NCI-H1930 (cell line): ENCODE measurements at places on chromosomes 5 and 9.

GRCh38 chr5:145510324-145510723 lies 324.8 kb downstream of the PRELID2 start:
- no peak for DNase-seq

- no peak for DNase-seq
Observed at GRCh38 chr9:123113185-123113584, 79.7 kb downstream of the GPR21 start.

DNA sequence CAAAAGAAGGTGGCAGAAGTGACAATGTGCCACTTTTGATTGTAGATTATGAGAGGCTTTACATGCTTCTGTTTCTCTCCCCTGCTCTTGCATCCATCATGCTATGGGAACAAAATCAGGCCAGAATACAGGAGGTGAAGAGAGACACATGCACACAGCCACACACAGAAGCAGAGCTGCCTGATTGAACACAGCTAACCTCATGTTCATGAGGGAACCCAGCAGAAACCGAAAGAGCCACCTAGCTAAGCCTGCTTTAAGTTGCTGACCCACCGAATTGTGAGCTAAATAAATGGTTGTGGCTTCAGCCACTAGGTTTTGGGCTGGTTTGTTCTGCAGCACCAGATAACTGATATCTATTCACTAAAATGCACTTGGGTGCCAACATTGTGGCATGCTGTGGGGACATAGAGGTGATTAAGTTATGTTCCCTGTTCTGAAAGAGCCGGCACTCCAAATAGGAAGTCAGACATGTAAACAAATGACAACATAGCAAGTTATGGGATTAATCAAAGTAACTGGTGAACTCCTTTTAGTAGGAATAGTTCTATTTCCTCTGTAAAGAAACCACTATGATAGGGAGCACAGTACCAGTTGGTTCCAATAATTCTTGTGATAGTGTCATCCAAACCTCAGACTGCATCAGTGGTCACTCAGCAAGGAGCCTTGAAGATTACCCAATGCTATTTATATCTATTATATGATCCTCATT lies 93.6 kb upstream of the TNC start:
- no peak for DNase-seq

- DNase-seq: no peak
Observed at GRCh38 chr5:124764585-124764984, 18.1 kb upstream of the ZNF608 start.

DNA sequence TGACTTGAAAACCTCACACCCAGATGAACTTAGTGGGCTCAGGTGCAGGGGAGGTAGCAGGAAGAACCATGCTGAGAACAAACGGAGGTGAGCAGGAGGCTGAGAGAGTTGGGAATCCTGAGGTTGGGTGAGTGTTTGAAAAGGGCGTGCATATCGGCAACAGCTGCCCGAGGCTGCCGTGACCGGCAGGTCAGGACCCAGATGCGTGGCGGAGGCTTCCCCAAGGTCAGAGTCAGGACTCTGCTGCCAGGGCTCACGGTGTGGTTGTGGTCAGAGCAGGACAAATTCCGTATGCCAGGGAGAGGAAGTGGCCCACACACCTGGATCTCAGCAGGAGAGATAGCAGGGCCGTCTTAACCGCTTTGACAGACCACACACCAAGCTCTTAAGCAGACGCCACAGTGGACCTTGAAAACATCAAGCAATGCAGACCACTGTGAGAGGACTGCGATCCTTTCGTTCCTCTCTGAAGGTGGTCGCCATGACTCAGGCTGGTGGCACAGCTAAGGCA lies 43.1 kb downstream of the ADAMTS16 start:
- DNase-seq: no peak

DNA sequence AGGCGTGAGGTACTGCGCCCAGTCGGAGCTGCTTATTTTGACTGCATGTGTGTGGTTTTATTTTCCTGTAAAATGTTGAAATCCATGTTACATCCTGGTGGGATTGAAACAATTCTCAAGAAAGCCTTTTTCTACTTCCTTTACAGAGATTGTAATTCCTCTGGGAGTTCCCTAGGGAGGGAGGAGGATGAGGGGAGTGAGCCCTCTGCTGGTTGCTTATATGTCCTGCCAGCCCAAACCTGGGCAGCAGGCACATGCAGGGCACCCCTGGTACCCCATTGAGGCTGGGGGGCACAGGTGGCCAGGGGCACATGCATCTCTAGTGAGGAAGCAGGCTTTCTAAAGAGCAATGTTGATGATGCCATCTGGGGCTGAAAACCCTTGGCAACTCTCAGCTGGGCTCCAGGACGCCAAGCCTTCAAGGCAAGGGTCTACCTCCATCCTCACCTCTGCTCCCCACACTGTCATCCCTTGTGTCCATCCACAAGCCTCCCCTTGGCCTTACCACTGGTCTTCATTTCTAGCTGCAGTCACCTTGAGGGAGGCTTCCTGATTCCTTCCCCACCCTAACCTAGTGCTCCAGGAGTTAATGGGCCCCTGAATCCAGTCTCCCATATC lies 84.7 kb upstream of the TNFSF8 start:
- DNase-seq: no peak

- no peak for DNase-seq
Observed at GRCh38 chr5:41312478-41313060, 99.2 kb upstream of the C6 start.

- no peak for DNase-seq
Observed at GRCh38 chr5:165304193-165304827, 1798.9 kb downstream of the MAT2B start.

GRCh38 chr5:329768-330167 lies 8.3 kb downstream of the AHRR start:
- DNase-seq: no peak

- DNase-seq: no peak
Observed at GRCh38 chr5:3564827-3565518, 30.7 kb upstream of the IRX1 start.

DNA sequence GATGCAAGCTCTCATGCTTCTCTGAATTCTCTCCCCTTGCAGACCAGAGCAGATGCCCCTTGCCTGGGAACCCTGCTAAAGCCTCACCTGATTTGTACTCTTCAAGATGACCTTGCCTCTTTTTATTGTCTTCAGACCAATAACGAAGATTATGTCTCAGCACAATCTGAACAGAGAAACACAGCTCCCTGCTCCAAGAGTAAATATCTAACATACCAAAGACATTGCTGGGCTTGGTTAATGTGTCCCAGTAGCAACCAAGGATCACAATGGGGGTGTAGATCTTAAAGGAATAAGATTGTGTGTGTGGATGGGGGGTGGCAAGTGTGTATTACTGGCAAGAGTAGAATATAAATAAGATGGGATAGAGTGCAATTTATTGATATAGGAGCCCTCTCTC lies 67.6 kb upstream of the LHFPL2 start:
- no peak for DNase-seq

DNA sequence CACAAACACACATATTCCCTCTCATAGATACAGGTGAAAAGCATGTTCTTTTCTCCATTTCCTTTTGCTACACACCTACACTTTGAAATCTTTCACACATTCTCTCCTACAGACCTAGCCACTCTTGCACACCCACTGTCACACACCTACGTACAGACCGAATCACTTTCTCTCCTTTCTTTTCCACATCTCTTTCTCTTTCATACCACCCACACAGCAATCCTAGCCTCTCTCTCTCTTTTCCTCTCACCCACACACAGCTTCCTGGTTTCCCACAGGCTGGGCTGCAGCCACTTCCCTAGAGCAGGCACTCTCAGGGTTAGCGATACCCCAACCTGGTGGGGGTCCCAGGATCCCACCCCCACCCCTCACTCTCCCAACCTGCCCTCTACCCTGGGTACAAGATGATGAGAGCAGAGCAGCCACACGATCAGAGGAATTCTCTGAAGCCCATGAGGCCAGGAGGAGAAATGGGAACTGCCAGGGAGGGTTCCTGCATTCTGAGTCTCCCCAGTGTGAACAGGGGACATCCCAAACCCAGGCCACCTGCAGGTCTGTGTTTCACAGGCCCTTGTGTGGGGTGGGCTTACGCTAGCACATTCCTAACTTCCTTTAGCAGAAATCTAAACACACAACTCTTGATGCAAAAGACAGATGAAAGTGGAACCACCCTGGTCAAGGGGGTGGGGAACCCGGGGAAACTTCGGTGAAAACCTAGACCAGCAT lies 17.1 kb upstream of the SYNPO start:
- DNase-seq: no peak

- DNase-seq: no peak
Observed at GRCh38 chr5:31854181-31855133, 215.5 kb downstream of the PDZD2 start.

DNA sequence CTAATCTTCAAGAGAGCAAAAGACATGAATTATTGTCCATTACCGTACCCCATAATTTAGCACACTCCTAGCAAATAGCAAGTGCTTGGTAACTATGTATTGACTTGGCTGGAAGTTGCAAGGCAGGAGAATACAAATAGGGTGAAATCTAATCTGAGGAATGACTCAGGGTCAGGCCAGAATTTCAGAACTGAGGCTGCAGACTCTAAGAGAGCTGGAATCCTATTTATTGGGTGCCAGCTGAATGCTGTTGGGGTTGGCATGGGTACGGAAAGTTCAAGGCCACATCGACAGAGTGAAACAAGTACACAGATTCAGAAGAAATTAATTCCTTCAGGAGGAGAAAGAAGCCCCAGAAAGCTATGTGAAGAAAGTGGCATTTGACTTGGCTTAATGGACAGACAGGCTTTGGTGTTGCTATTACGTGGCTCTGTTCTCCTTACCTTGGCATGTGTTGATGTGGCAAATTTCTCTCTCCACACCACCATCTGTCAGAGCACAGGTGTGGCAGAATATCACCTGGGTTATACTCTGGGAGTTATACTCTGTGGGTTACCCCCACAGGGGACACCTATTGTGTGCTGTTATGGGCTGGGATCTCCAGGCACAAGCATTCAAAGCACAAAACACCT lies 20.9 kb upstream of the ASTN2 start:
- DNase-seq: no peak

- DNase-seq: no peak
Observed at GRCh38 chr5:157888814-157889532, 30.0 kb upstream of the CLINT1 start.

- no peak for DNase-seq
Observed at GRCh38 chr5:22223079-22223478, 630.1 kb downstream of the CDH12 start.

DNA sequence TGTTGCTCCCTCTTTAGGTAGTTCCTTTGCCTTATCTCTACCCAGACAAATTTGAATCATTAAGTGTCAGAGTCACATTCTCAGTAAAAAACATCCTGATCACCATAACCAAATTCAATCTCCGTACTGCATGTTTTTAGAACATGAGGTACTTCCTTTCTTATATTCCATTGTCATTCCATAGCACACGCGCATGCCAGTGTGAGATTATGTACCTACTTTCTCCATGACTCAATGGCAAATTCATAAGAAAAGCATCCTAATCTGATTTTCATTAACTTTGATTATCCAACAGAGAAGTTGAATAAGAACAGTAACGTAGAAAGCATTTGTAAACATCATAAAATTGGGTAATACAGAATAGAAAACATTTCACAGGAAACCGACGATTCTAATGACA lies 1118.6 kb upstream of the CDH9 start:
- DNase-seq: no peak

GRCh38 chr9:110173322-110173642 lies 34.7 kb downstream of the C9orf152 start:
- DNase-seq: no peak

GRCh38 chr5:71475788-71476384 lies 20.4 kb downstream of the BDP1 start:
- DNase-seq: no peak

- DNase-seq: no peak
Observed at GRCh38 chr5:128284236-128284635, 200.7 kb downstream of the SLC12A2 start.

DNA sequence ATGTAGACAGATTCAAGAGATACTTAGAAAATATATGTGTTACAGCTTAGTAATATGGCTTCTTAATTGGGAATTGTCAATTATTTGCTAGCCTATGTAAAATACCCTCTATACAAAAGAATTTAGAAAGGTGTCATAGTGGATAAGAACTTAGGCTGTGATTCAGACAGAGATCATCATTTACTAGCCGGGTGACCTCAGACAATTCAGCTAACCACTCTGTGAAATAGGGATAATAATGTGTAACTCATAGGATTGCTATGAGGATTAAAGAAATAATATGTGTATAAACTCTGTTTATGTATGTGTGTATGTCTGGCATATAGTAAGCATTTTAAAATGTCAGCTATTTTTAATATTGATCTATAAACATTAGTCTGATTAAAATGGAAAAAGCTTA lies 5.9 kb upstream of the LARS1 start:
- no peak for DNase-seq

- DNase-seq: no peak
Observed at GRCh38 chr9:37908698-37909186, 4.8 kb upstream of the SLC25A51 start.

DNA sequence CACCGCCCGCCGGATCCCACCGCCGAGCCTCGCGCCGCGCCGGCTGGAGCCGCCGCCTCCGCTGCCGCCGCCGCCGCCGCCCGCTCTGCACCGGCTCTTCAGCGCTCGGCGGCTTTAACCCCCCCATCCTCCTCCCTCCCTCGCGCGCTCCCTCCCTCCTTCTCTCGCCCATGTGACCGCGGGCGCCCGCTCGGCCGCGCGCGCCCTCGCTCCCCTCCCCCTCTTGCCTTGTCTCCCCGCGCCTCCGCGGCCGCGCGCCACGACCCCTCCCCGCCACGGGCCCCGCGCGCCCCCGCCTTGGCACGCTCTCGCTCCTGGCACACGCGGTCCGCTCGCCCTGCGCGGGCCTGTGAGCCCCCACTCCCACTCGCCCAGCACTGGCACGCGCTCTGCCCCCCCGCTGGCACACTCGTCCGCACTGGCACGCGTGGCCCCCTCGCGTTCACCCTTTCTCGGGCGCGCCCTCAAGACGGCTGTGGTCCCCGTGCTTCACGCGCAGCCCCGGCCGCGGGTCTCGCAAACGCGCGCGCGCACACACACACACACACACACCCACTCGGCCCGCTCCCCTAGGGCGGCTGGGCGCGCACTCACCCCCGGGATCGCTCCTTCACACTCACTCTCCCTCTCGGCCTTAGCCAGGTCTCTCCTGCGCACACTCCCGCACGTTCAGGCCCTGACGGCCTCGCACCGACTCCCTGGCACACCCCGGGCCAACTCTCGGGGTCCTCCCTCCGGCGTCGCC lies at the start of gene CNTFR:
Gene CNTFR (minus strand): TSS at position 89 of the 745 bp plus-strand sequence. CDS start 20,743 bp downstream, outside the sequence.
- peak; percentile 36 for DNase-seq

GRCh38 chr9:73683862-73684591 lies 532.4 kb downstream of the ANXA1 start:
- no peak for DNase-seq

GRCh38 chr5:50766462-50766861 lies 100.0 kb downstream of the PARP8 start:
- DNase-seq: no peak

DNA sequence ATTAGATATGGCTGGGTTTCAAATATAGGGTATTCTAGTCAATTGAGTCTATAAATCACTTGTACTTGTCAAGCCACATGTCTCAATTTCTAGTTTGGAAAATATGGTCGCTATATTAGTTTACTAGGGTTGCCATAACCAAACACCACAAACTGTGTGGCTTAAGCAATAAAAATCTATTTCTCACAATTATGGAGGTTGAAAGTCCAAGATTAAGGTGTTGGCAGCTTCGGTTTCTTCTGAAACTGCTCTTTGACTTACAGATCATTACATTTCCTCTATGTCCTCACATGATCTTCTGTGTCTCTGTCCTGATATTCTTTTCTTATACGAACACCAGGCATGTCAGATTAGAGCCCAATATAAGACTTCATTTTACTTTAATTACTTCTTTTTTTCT lies 55.8 kb upstream of the BASP1 start:
- no peak for DNase-seq

- DNase-seq: no peak
Observed at GRCh38 chr9:36194326-36195000, 3.7 kb downstream of the CLTA start.

GRCh38 chr5:129960831-129961230 lies 56.6 kb downstream of the CHSY3 start:
- no peak for DNase-seq
